ENCODE measurements at places on chromosomes 2 and 18.
A peak's percentile ranks its signal among the peaks of the same experiment; 100 is the strongest.

DNA sequence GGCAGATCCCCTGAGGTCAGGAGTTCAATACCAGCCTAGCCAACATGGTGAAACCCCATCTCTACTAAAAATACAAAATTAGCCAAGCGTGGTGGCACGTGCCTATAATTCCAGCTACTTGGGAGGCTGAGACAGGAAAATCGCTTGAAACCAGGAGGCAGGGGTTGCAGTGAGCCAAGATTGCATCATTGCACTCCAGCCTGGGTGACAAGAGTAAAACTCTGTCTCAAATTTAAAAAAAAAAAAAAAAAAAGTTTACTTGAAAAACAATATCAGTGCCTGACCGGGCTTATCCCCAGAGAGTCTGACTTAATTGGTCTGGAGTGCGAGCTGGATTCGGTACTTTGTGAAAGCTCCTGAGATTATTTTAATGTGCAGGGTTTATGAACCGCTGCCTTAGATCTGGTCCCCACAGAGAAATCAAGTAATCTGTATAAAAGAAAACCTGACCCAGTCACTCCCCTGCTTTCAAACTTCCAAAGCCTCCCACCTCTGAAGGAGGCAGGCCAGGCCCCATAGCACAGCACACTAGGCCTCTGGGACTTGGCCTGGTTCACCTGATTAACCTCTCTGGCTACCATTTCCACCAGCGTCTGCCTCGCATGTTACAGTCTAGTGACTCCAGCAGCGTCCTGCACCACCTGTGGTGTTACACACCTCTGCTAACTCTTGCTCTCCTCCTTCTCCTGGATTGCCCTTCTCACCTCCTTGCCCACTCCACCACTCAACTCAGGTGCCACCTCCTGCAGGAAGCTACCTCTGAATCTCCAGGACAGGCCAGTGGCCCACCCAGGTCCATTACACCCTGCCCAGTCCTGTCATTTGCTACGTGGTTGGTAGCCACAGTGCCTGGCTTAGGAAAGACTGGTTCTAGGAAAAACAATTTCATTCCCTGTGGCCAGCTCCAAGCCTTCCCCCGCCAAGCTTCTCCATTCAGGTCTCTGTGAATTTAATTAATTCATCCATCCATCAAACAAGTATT, 114.3 kb upstream of the PPP1CB start:
- DNase-seq: no peak

GRCh38 chr2:180343528-180344345, 336.6 kb upstream of the CWC22 start:
- no peak for DNase-seq

- DNase-seq: no peak
Measured at GRCh38 chr2:45250176-45250575, 240.9 kb upstream of the SIX2 start.

- DNase-seq: peak; percentile 86
Measured at GRCh38 chr2:65430603-65431420, 1.6 kb downstream of the SPRED2 start.

- DNase-seq: no peak
Measured at GRCh38 chr2:222751821-222752719, 80.6 kb downstream of the MOGAT1 start.

DNA sequence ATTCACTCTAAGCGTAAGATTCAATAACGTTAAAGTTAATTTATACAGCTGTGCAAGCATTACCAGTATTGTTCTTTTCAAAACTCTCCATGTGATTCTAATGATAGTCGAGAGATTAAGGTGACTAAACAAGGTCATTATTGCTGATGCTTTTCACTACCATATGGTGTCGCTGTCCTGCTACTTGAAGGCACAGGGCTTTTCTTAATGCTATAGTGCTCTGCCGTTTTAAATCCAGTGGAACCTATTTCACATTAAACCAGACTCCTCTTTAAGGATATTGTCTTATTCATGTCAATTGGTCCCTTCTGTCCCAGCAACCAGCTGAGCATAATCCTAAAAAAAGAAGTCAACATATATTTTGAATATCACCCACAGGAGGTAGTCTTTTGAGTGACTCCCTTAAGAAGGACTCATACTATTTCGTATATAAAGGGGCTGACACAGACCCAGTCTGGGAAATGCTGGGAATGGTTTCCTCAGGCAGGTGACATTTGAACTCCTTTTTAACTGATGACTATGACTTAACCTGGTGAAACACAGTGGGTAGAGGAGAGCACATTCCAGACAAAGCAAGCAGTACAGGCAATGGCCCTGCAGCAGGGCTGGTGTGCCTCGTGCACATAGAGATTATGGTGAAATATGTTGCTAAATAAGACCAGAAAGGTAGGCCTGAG, 53.9 kb upstream of the CYTIP start:
- no peak for DNase-seq

DNA sequence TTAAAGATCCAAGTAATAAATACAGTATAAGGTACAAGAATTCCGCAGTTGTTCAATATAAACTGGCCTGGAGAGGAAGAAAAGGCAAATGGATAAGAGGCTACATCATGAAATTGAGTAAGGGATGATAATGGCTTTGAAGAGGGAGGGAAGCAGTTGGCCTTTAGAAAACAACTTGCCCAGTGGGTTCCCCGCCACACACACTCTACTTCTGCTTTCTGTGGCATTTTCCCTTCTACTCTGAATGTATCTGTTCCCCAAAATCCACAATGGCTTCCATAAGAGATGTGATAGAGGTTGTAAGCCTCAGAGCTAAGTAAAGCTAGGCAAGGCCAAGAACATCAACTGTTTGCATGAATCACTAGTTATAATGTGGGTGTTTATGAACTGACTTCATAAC, 221.3 kb downstream of the MBD2 start:
- no peak for DNase-seq

- no peak for DNase-seq
Measured at GRCh38 chr2:136183097-136183496, 65.1 kb upstream of the CXCR4 start.

DNA sequence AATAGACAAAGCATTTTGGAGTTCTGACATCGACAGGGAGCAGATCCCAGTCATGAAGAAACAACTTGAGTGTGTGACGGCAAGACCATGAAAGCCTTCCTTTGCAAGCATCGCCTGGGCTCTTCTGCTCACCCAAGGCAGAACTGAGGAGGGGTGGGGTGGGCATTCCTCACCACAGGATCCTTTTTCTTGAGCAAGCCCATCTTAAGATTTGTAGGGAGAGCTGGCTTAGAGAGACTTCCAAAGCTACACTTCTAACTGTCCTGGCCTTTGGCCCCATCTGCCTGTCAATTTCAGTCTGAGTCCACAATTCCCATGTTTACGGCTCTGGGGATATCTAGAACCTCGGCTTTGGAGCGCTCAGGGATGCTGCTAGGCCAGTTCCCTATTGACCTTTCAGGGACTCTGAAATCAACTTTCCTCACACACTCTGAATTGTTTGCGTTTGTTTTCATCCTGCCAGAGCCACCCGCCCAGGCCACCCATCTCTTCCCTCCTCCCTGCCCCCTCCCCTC, 3.7 kb downstream of the KLHL14 start:
- DNase-seq: no peak

DNA sequence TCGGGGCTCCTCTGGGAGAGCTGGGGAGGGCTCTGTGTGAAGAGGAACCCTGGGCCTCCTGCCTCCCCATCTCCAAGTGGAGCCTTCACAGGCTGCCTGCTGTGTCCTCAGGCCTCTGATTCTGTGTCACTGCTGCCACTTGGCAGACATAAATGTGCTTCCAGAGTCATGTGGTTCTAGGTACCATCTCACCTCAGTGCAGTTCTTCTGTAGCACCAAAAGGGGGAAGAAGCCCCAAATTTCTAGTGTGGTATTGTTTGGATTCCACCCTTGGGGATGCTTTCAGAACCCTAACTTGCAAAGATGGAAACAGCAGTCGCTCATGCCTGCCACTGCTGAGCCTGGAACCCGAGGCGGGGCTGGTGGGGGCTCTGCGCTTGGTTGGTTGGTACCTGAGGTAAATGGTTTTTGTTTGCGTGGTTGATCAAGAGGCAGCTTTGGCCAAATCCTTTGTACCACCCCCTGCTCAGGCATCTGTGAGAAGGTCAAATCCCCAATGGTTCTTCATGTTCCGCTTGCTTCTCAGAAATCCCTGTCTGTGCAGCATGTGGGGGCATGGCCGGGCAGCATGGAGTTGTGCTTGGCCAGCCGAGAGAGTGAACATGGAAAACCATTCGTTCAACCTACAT, 27.5 kb downstream of the COA5 start:
- DNase-seq: no peak

- DNase-seq: no peak
Measured at GRCh38 chr2:10028407-10028987, 14.9 kb upstream of the KLF11 start.

GRCh38 chr2:225137971-225138370, 95.7 kb upstream of the DOCK10 start:
- no peak for DNase-seq

DNA sequence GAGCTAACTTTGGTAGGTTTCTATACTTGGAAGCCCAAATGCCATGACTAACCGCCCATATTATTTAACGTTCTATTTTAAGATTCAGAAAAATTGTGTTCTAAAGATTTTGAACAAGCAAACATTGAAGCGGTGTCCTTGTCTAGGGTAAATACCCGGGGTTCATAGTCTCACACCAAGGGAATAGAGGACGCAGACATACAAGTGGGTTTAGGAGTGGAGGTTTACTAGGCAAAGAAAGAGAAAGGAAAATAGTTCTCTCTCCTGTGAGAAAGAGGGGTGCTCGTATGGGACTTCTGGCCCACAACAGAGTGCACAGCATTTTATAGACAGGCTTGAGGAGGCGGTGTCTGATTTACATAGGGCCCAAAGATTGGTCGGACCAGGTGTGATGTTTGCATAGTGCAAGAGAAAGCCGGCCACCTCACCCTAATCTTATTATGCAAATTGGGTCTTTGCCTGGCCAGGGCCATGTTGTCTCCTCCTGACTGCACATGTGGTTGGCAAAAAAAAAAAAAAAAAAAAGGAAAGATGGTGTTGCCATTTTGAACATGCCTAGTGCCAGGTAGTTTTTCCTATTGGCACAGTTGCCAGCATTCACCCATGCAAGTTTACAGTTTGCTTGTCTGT, 1062.6 kb downstream of the LRP1B start:
- no peak for DNase-seq

DNA sequence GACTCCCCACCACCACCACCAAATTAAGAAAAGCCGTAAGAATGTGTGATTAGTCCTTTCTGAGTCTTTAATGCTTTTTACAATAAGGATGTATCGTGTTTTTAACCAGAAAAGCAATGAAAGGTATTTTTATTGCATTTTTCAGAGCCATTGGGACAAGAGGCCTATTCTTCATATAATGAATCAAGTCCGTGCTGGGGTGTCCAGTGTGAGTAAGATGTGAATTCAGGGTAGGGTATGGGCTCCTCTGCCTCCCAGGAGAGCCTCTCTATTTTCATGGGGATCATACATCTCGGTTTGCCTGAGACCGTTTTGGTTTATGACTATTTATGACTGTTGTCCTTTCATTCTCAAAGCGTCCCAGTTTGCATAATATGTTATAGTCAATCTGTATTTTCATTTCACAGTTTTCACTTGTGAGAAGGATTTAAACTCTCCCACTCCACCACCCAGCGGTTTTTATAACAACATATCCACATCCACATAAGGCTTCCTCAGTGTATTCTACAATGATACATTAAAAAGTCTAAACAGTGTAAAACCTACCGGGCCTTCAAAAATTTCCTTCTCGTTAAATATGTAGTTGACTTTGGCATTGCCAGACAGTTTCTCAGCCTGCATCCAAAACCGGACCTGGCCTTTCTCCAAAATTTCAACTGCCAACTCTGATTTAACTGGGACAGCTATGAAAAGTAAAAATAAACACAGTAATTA, 80.8 kb upstream of the LPIN2 start:
- no peak for DNase-seq

DNA sequence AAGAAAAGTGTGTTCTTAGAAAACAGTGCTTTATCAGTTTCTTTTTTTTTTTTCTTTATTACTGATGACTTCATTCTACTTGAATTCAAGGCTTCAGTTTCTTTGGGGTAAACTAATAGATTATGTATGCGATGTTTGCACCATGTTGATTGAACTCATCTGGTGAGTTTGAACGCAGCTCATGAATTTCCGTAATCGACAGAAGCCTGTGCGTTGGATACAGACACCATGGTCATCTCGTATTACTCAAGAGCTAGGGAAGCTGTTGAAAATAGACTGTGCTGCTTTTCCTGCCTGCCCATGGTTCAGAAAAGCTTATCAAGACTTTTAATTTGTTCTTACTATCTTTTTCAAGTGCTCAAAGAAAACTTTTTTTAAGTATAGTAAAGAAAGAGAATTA, 185.5 kb upstream of the NRP2 start:
- no peak for DNase-seq

- no peak for DNase-seq
Measured at GRCh38 chr18:13890761-13891361, 24.5 kb downstream of the MC2R start.

- DNase-seq: no peak
Measured at GRCh38 chr2:35343135-35343534, 1012.4 kb upstream of the CRIM1 start.
